ENCODE measurements at places on chromosomes 13 and 19.

DNA sequence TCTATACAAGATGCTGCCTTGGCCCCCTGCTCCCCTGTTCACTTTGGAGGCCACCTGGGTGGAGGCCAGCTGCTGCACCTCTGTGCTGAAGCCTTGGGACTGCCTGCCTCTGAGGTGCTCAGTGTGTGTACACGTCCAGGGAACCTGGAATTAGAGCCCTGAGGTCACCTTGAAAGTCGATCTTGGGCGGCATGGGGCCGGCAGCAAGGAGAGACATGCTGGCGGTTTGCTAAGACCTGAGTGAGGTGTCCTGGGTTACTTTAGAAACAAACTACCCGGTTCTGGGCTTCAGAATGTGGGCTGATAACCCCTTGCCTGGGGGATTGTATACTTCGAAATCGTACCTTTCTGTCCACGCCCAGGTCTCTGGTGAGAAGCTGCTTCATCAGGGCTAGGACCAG lies 25.5 kb downstream of the TSSK6 start:
- DNase-seq = no peak

GRCh38 chr13:37561031-37561430 lies 37.5 kb downstream of the POSTN start:
- no peak for DNase-seq

- DNase-seq = no peak
Observed at GRCh38 chr13:113400621-113401451, 36.9 kb upstream of the GRTP1 start.

DNA sequence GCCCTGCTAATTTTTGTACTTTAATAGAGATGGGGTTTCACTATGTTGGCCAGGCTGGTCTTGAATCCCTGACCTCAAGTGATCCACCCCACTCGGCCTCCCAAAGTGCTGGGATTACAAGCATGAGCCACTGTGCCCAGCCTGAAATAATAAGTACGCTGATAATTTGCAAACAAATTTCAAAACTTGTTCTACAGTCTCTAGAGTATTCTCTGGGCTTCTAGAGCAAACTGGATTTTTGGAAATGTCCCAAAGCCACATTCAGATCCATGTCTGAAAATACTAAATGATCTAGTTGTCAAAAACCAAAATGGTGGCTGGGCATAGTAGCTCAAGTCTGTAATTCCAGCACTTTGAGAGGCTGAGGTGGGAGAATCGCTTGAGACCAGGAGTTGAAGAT lies 39.9 kb upstream of the PSPC1 start:
- DNase-seq = no peak

- DNase-seq = no peak
Observed at GRCh38 chr13:91141543-91142061, 205.9 kb upstream of the MIR17HG start.

DNA sequence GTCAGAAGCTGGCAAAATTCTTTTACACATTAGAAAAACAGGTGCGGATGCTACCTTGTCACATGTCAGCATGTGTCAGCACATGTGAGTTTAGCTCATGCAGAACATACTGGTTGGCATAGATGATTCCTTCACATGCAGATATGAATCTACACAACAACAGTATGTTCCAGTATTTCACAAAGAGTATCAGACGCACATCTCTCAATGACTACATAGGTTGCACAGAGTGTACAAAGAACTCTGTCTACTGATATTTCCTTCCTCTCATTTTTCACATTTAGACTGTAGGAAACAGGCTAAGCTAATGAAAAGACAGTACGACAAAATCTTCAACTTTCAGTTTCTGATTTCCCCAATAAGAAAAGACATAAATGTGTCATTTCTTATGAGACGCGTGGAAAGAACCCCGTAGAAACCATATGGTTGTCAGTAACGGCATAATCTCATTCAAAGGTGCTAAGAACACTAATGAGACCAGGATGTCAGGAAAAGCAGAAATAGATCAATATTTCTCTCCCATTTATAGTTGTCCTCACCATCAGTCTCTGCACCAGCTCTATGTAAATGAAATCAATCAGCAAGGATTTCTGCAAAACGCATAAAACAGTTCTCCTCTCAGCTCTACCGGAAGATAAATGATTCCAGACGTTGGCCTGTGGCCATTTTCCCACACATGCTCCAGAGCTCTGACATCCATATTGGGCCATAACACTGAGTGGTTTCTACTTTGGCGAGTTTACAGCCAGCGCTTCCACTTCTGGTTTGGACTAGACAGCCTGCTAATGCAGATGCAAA lies 81.2 kb downstream of the STARD13 start:
- DNase-seq = peak; percentile 76

DNA sequence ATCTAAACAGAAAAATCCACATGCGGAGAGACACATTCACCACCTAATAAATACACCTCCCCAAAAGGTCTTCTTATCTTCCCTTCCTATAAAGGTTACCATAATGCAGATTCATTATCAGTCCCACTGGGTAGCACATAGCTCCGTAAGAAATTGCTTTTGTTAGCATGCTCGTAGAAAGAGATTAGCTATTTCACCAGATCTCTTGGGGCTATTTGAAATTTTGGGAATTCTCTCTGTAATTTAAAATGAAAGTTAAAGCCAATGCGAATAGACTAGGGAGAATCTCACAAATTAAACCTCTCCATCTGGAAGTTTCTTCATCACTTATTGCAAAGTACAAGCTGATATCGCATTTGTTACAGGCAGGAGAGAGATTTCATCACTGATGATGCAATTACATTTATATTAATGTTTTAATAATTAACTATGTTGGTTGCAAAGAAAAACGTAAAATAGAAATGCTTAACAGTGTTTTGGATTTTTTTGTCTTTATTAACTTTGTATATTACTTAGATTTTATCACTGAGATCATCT lies 12.9 kb upstream of the DACH1 start:
- no peak for DNase-seq

DNA sequence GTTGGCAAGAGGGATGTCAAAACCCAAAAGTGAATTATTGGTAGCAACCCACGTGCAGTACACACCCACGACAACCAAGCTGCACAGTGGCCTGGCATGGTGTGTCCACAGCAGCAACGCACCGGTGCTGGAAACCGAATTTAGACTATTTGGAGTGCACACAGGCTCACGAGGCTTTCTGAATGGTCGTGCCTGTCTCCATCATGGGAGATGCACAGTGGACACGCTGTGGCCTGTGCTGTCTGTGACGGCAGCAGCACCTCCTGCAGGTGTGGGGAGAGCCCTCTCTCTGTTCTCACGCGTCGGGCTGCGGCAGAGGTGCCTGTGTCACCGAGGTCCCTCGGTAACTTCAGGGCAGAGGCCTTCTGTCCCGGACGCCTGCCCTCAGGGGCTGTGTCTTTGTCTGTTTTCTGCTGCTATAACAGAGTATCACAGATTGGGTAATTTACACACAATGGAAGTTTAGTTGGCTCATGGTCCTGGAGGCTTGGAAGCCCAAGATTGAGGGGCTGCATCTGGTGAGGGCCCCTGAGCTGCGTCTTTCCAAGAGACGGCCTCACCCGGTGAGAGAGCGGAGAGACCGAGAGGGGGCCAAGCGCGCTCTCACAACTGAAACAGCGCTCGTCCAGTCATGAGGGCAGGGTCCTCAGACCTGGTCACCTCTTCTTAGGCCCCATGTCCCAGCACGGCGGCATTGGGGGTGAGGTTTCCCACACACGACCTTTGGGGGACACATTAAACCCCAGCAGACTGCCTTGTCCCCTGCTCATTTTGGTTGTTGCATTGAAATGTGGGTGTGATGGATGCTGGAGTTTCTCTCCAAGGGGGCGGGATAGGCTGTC lies 9.1 kb upstream of the MCF2L start:
- DNase-seq = no peak

GRCh38 chr13:27261396-27261795 lies 9.2 kb upstream of the RASL11A start:
- DNase-seq = no peak

DNA sequence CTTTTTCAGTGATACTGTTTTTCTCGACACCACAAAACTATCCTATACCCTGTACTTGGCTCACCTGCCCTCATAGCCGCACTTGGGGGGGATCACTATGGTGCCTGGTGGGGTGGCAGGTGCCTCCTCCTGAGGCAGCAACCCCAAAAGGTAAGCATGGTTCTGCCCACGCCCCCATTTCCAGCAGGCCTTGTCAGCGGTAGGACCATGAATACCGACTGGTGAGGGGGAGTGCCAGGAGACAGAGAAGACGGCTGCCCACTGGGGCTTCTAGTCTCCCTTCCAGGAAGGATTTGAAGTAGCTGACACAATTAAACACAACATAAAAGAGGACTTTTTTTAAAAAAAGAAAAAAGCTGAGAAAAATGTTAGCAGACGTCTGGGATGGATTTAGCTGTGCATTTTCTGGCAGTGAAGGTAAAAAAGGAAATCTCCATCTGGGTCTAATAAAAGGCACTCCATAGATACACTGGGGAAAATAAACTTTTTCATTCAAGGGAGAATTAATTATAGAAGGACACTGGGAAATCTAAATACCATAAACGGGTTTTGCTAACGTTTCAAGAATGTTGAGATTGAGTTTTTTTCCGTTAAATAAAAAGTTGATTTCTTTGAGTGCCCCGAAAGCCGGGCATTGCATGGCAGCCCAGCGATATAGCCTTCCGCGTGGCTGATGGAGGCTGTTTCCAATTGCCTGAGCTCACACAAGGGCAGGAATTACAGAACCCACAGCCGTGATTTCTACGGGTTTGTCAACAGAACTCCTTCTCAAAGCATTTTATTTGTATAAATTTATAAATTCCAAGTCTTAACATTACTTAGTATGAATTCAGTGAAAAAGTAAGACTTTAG lies 45.1 kb downstream of the ATP11A start:
- no peak for DNase-seq

DNA sequence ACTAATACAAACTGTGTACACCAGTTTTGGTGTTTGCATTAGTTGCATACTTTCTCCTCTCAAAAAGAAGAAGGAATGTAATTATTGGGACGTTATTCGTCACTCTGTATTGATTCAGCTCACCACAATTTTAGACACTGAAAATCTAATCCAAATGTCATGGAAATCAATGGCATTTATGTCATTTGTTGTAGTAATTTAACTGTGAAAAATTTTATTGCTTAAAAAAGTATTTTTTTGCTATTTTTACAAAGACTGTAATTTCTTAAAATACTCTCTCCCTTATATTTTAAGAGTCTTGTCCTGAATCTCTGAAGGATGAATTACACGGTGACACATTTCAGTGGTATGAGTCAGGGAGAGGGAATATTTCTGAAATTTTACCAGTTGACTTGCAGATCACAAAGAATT lies 2117.6 kb downstream of the PCDH9 start:
- no peak for DNase-seq

DNA sequence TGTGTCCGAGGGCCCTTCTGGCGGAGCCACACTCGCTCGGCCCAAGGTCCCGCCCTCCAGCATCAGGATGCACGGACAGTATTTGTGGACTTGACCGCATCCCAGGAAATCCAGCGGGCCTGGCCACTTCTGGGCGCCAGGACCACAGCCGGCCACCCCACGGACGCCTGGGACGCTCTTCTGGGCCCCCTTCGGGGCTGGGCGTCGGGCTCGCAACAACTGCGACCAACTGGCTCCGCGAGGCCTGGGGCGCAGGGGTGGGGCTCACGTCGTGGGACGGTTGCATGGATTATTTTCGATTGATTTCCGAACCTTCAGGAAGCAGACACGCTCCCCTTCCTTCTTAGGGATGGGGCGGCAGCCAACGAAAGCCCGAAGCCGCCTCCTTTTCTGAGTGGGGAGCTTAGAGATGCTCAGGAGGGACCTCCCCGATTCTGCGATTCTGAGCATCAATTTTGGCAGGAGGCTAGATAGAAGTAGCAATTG lies 521 bp upstream of the NUP58 start:
- DNase-seq = no peak

- DNase-seq = no peak
Observed at GRCh38 chr13:110876609-110877008, 38.3 kb downstream of the ANKRD10 start.

GRCh38 chr19:30512176-30513081 lies 140.2 kb downstream of the ZNF536 start:
- no peak for DNase-seq

GRCh38 chr13:96499656-96500055 lies 409.7 kb downstream of the HS6ST3 start:
- no peak for DNase-seq

- DNase-seq = no peak
Observed at GRCh38 chr19:35959040-35959967, 23.1 kb downstream of the LRFN3 start.

- DNase-seq = no peak
Observed at GRCh38 chr13:26584713-26585112, 27.2 kb downstream of the WASF3 start.

- no peak for DNase-seq
Observed at GRCh38 chr13:50421473-50422130, 406.4 kb downstream of the KCNRG start.

GRCh38 chr19:13909430-13909829 lies 3.4 kb downstream of the CC2D1A start:
- DNase-seq = no peak

DNA sequence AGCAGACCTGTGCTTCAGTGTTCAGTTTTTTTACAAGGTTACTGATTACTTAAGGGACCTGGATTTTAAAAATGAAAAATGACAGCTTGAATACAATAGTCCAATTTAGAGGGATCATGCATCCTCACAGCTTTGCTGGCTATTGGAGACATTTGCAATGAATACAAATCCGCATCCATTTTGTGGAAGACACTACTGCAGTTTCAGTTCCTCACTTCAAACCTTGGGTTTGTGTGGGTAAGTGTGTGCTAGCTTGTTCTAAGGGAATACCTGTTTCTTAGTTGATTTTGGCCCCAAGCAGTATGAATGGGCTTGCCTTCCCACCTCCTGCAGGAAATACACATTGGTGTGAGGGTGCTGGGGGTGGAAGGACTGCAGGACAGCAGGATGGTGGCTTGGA lies 222.4 kb downstream of the OLFM4 start:
- no peak for DNase-seq

DNA sequence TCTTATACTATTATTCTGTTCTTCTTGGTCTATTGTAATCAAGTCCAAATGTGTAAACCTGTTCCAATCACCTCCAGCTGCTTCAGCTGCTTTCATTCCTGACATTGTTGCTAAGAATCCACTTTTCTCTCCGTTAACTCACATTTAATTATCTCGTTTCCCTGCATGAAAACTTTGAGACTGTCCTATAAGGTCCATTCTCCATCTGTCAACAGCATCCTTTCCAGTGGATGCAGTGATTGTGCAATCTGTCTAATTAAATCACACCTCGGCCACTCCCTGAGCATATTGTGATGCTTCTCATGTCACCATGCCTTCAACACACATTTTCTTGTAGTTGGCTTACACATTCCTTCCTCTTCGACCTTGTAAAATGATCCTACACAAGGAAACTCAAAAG lies 1626.9 kb upstream of the SLC10A2 start:
- no peak for DNase-seq

- DNase-seq = no peak
Observed at GRCh38 chr19:13764821-13765394, 586 bp downstream of the MRI1 start.

All from right atrium auricular region (tissue), 2 donors.